ENCODE measurements at places on chromosomes 2 and 18. TPM values are rescaled to one million over a fixed set of nuclear protein-coding genes. Genes with fewer than 3 reads are reported as not detected.

ALLC gene
- not detected for total RNA-seq

MBD1 gene
- total RNA-seq, result 72.0 TPM

PRKAG3 gene
- not detected for total RNA-seq

NOSTRIN gene
- 0.73 TPM for total RNA-seq

MAB21L4 gene
- total RNA-seq, result 0.20 TPM

NGEF gene
- 1.6 TPM for total RNA-seq

SLC35F5 gene
- 36.5 TPM for total RNA-seq

DNA sequence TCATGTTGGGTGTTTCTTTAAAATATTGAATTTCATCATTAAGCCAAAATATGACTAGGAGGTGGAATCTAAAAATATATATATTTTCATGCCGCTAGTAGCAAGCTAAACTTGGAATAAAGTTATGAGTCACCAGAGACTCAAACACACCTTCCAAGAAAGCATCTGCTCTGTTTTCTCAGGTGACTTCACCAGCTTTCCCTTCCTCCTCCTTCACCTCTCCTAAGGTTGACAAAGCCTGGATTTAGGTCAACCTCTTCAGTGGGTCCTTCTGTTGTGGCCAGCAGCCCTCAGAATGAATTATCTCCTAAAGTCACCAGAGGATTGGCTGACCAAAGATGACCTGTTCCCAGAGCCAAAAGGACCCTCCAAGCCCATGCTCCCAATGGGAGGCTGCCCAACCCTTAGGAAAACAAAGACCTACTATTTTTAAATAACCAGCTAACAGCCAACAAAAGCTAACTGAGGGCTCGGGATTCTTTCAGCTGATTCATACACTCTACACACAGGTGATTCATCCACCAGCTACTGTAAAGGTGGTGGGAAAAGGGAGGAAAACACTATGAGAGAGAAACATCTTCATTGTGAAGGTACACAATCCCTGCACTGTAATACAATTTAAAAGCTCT, 113.9 kb downstream of the MYO5B start:
- DNase-seq, result peak; percentile 36

DNA sequence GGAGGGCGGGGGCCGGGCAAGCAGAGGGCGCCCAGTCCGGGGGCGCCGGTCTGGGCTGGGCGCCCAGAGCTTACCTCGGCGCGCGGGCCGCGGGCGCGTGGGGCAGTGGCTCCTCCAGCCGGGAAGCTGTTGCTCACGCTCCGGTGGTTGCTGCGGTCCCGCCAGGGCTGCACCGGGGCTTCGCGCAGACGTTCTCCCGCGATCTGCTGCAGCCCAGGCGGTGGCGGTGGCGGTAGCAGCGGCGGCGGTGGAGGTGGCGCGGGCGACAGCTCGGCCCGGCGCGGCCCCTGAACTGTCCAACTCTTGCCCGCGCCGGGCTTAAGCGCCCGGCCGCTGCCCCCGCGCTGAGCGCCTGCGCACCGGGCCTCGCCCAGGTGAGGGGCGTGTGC, 391 bp downstream of the ZNF385B start:
- DNase-seq, result peak; percentile 80

- no peak for DNase-seq
Measured at GRCh38 chr2:65379721-65380171, 52.7 kb downstream of the SPRED2 start.

GRCh38 chr2:147495734-147496133, 349.1 kb upstream of the ACVR2A start:
- no peak for DNase-seq

GRCh38 chr18:8001711-8002301, 434.7 kb downstream of the PTPRM start:
- DNase-seq, result no peak

- peak; percentile 80 for DNase-seq
Measured at GRCh38 chr2:190698895-190699294, 50.0 kb downstream of the NAB1 start.

- DNase-seq, result peak; percentile 88
Measured at GRCh38 chr18:74459889-74460288, 2.8 kb upstream of the DIPK1C start.

- no peak for DNase-seq
Measured at GRCh38 chr2:11397513-11397912, 53.1 kb upstream of the ROCK2 start.

All from endodermal cell (in vitro differentiated cells).